Tongue (tissue), 3 donors: ENCODE measurements at places on chromosomes 3 and 15.

- peak; percentile 40 for DNase-seq
These were observed 265.9 kb downstream of the SHQ1 start for GRCh38 chr3:72582211-72582878.

- DNase-seq = no peak
These were observed 18.3 kb downstream of the MYL3 start for GRCh38 chr3:46844881-46845312.

DNA sequence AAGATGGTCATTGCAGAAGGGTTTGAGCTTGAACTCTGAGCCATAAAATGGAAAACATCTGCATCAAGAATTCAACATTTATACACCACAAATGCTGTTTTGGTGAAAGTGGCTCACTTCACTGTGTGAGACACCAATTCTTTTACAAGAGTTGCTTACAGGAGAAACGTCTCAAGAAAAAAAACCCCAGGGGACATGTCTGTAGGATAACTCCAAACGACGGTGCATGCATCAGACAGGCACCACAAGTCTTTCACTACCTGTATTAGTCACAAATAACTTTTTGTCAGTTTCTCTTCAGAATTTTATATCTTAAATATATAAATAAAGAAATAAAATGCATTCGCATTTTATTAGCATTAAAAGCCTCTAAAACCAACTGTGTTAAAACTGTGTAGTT is 164.3 kb downstream of the EFHB start:
- no peak for DNase-seq

GRCh38 chr3:172550347-172550943 is 27.2 kb upstream of the TNFSF10 start:
- DNase-seq = no peak

DNA sequence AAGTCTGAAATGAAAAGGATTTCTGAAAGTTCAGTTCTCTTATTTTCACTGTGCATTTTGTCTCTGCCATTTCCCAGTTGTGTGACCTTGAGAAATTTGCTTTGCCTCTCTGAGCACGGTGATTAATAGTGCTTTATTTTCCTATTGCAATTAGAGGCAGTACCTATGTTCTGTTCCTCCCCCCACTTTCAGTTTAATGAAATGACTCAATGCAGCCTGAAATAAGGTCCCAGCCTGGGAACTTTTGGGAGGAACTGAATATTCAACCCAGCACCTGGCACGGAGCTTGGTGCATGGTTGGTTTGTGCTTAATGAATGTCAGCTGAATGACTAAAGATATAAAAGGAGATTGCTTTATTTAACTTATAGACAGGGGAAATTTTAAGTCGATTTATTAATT is 352.6 kb downstream of the PDCD6IP start:
- DNase-seq = no peak

DNA sequence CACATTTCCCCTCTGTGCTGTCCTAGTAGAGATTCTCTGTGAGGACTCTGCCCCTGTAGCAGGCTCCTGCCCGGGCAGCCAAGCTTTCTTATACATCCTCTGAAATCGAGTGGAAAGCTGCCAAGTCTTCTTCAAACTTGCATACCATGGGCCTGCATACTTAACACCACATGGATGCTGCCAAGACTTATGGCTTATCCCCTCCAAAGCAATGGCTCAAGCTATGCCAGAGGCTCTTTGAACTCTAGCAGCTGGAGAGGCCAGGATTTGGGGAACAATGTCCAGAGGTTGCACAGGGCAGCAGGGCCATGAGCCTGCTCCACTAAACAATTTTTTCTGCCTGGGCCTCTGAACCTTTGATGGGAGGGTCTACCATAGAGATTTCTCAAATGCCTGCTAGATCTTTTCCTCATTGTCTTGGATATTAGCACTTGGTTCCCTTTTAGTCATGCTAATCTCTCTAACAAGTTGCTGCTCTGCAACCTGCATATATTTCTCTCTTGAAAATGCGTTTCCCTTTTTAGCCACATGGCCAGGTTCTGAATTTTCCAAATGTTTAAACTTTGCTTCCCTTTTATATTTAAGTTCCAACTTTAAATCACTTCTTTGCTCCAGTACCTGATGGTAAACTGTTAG is 6.1 kb upstream of the PLSCR4 start:
- peak; percentile 54 for DNase-seq

DNA sequence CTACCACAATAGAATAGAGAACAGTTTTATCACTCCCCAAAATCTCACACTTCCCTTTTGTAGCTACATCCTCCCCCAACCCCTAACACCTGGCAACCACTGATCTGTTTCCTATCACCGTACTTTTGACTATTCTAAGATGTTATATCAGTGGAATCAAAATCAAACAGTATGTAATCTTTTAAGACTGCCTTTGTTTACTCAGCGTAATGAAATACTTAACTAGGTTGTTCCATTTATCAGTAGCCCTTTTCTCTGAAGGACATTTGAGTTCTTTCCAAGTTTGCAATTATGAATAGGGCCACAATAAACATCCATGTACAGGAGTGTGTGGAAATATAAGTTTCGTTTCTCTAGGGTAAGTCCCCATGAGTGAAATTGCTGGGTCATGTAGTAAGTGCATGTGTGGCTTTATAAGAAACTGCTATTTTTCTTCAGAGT is 372.3 kb downstream of the SV2B start:
- DNase-seq = no peak

- peak; percentile 67 for DNase-seq
These were observed 129.8 kb downstream of the NSMCE3 start for GRCh38 chr15:29139540-29140459.

GRCh38 chr3:183987000-183987600 is 30.6 kb downstream of the ABCC5 start:
- peak; percentile 27 for DNase-seq

GRCh38 chr3:143382816-143383215 is 263.2 kb downstream of the CHST2 start:
- no peak for DNase-seq

DNA sequence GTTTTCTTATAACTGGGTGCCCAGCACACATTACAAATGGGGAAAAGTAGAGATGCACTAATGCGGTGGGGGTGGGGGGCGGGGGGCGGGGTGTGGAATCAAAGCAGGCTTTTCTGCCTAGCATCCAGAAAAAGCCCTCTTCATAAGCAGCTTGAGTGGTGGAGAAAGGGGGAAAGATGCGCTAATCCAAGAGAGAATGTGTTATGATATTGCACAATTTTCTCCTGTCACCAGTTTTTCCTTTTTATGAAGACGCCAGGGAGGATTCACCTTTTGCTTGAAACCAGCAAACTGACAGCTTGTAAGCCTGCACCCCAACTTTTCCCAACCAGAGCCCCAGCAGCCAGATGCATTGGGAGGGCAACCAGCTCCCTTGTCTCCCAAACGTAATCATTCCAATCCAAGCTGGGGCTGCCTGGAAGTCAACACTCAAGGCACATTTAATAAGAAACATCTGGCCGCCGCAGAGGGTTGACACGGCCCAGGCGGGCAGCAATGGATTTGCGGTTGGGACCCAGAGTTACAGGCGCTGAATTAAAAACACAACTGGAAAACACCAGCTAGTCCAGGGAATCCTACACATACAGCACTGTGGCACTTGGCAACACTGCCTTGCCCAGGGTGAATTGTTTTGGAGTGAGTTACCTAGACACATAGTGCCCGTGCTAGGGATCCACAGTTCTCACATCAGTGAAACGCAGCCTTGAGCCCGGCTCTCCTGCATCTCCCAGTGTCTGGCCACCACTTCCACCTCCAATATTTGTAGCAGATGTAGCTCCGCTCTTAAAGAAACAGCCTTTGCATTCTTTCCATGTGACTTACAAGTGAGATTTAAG is 218.5 kb upstream of the PRICKLE2 start:
- peak; percentile 54 for DNase-seq

- no peak for DNase-seq
These were observed 14.1 kb downstream of the FRMD4B start for GRCh38 chr3:69371816-69372215.

GRCh38 chr3:38984731-38985130 is 67.0 kb downstream of the SCN11A start:
- no peak for DNase-seq

DNA sequence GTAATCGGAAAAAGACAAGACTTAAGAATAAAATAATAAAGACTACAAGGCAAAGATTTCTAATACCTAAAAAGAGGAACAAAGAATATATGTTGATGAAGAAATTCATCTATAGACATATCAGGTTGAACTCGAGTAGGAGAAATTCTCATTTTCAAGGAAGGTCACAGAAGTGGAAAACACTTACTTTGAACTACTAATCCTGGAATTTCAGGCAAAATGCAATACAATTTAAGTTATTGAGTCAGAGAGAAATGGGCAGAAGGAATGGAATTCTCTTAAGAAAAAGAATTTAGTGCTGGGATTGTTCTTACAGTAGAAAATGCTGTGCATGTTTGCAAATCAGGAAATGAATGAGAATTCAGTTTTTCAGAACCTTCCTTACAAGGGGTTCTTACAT is 135.9 kb upstream of the TGFBR2 start:
- DNase-seq = no peak

DNA sequence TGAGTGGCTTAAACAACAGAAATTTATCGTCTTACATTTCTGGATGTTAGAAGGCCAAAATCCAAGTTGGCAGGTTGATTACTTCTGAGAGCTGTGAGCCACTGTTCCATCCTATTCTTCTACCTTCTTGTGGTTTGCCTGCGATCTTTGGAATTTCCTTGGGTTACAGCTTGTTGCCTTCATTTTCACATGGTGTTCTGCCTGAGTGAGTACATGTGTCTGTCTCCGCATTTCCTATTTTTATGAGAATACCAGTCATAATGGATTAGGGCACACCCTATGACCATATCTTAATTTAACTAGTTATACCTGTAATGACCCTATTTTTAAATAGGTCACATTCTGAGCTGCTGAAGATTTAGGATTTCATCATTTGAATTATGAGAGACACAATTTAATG is 294.3 kb downstream of the CNTN4 start:
- no peak for DNase-seq

DNA sequence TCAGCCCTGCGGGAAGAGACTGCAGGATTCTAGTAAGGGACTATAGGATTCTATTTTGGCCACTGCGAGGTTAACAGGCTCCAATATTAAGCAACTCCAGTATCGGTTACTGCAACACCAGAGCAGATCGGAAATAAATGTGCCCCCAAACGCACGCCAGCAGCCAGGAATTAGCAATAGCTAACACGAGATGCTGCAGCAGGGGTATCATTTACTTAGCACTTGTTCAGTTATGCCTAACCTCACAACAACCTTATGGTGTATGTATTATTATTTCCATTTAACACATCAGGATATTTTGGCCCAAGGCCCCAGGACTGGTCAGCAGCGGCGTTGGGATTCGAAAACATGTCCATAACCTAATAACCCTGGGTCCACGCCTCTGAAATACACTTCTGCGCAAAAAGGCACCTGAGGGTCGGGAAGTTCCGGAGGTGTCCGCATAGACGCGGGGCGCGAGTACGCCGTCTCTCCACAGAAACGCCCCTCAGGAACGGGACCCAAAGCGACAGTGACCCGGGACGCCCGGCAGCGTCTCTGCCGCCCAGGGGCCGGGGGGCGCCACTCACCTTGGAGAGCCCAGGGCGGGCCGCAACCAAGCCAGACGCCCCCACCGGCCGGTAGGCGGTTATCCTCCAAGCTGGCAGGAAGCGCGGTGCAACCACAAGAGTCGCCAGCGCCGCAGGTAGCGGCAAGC is 681 bp downstream of the PIK3CB start:
- peak; percentile 42 for DNase-seq
